ENCODE measurements at places on chromosomes 12 and 14. TPM values are rescaled to one million over a fixed set of nuclear protein-coding genes. Genes with fewer than 3 reads are reported as not detected.

JAG2 gene
- total RNA-seq = 2.6 TPM

ERBB3 gene
- total RNA-seq = 0.71 TPM

NOS1 gene
- not detected for total RNA-seq

PRICKLE1 gene
- total RNA-seq = 0.05 TPM

PTGER2 gene
- 54.1 TPM for total RNA-seq
